Muscle of leg (tissue), 16 donors: ENCODE measurements at places on chromosomes 11 and 22. TPM values are rescaled to one million over a fixed set of nuclear protein-coding genes. Genes with fewer than 3 reads are reported as not detected.

DNA sequence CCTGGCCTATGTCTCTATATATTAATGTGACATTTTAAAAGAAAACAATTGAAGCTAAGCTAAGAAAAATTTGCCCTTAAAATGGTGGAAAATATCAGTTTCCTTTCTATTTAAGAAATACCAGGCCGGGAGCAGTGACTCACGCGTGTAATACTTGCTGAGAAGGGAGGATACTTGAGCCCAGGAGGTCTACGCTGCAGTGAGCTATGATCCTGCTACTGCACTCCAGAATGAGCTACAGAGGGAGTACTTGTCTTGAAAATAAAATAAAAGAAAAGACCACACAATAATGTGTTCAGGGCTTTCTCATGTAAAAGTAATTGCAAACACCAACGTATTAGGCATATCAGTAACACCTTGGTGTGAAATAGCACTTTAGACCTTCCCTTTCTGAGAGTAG lies 1.4 kb upstream of the PRSS23 start:
- DNase-seq, result no peak

DNA sequence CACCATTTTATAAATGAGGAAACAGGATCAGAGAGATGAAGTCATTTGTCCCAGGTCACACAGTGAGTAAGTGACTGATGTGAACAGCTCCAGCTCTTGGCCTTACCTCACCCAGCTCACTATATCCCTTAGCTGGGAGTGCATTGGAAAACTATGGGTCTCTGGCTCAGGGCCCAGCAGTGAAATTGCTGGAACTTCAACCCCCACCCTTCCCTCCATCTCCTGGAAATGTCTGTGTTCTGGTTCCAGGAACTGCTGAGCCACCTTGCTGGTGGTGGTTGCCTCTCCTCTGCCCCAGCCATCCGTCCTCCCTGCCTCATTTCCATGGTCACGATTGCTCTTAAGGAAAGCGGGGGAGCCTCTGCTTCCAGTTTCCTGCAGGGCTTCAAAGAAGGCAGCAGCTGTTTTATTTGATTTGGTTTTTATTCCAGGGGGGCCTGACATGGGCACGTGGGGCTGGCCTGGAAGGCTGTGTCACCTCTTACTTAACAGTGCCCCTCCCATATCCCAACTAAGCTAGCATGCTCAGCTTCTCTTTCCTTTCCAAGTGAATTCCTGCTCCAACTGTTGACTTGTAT lies 46.2 kb upstream of the CSTF3 start:
- peak; percentile 63 for DNase-seq

GRCh38 chr11:16526947-16527346 lies 170.6 kb upstream of the SOX6 start:
- DNase-seq, result peak; percentile 14

DNA sequence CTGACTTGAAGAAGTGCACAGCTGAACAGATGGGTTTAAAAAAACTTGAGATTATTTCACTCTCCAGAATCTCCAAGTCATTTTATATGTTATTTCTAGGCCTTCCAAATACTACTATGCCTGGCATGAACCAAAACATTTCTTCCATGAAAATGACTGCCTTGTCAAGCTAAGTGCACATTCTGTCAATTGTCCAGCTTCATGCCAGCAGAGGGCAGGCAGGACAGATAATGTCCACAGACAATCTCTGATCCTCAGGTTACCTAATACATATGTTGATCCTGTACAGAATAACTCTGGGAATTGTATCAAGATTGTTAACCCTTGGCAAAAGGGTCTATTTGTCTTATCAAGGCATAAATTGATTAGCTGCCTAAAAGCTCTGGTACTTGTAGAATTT lies 229.5 kb downstream of the AASDHPPT start:
- DNase-seq, result no peak

Gene DMC1
- 4.2 TPM for total RNA-seq

DNA sequence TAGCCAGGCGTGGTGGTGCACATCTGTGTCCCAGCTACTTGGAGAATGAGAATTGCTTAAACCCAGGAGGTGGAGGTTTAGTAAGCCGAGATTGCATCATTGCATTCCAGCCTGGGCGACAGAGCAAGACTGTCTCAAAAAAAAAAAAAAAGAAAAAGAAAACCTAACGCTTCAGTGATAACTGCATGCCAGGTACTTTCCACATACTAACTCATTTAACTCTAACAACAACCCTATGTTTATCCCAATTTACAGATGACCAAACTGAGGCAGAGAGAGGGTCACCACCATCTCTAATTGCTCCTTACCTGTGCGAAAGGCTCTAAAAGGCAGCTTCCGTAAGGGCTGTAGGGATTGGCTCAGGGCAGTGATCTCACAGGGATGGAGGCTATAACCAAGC lies 11.6 kb downstream of the PISD start:
- DNase-seq, result no peak

GRCh38 chr22:48952256-48953102 lies 875.2 kb downstream of the BRD1 start:
- DNase-seq, result no peak

- peak; percentile 51 for DNase-seq
These were observed 6.9 kb upstream of the MS4A14 start for GRCh38 chr11:60389279-60389910.

DNA sequence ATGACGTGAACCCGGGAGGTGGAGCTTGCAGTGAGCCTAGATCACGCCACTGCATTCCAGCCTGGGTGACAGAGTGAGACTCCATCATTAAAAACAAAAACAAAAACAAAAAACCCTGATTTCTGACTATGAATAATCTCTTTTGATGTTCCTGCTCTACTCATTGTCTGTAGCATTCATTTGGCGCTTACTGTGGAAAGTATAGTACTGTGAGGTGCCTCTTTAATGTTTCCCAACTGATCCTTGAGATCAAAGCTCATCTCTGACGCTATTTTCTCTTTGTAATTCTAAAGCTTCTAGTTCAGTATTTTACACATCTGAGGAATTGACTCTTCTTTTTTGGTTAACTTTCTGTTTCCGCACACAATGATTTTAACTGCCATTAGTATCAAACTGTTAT lies 60.0 kb downstream of the GRK3 start:
- no peak for DNase-seq

Gene DDX25
- 0.35 TPM for total RNA-seq

- peak; percentile 26 for DNase-seq
These were observed 11.2 kb upstream of the RBM4B start for GRCh38 chr11:66688561-66689534.

GRCh38 chr11:26860091-26860780 lies 133.7 kb upstream of the FIBIN start:
- peak; percentile 93 for DNase-seq

Gene OR51I1
- total RNA-seq, result not detected

DNA sequence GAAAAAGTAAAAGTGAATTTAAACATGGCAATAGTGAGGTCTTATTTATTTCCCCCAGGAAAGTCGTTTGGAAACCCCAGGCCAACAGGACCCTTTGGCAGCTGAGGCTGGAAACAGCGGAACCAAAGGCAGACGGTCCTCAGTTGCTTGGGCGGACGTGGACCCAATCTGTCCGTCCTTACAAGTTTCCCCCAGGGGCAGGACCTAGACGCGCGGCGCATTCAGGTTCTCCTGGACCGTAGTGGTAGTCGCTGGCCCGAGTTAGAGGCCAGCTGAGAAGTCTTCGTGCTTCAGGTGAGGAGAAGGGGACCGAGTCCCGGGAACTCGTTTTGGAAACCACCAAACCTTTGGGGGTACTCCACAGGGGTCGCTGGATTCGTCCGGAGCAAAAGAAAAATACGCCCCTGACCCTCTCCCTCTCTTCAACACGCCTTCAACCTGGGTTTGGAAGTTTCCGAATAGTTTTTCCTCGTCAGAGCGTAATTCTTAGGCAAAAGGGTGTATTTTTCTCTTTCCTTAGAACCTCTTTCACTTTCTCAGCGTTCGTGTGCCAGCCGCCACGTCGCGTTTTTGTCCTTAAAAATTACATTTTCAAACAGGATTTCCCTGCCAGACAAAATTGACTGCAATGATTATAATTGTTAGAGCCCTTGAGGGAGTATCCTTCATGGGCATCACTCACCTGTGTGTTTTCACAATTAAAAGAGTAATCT lies 2.1 kb downstream of the METTL15 start:
- DNase-seq, result peak; percentile 89

- DNase-seq, result no peak
These were observed 109.0 kb downstream of the OSBP2 start for GRCh38 chr22:30803679-30804078.

GRCh38 chr11:79925570-79925969 lies 484.7 kb upstream of the TENM4 start:
- no peak for DNase-seq

DNA sequence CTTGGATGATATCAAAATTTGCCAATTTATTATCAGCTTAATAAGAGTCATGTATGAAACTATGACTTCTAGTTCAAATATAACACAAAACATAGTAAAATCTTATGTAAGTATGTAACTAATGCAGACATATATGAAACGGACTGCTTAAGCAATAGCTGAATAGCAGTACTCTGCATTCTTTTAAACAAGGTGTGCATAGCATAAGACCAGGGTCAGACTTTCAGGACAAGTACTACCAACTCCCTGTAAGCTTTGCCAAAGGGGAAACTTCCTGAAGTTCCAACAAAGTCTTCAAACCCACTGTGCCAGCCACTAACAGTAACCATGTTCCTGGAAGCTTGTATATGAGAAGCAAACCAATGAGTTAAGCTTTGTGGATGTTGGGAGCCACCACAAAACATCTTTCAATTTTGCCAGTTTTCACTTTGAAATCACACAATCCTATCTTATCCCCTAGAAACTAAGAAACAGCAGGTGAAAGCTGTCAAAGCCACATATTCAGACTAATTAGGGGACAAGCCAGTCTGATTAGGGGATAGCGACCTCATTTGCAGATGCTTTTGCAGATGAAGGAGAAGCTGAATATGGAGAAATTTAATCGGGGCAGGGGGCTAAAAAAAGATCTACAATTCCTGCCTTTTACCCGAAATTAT lies 13.3 kb downstream of the RBFOX2 start:
- no peak for DNase-seq

- DNase-seq, result no peak
These were observed 16.9 kb upstream of the IPO7 start for GRCh38 chr11:9367551-9367950.

Gene ARFGAP2
- total RNA-seq, result 90.2 TPM

- no peak for DNase-seq
These were observed 84.6 kb downstream of the C22orf31 start for GRCh38 chr22:28977060-28977459.

Gene FOLH1
- 1.3 TPM for total RNA-seq

DNA sequence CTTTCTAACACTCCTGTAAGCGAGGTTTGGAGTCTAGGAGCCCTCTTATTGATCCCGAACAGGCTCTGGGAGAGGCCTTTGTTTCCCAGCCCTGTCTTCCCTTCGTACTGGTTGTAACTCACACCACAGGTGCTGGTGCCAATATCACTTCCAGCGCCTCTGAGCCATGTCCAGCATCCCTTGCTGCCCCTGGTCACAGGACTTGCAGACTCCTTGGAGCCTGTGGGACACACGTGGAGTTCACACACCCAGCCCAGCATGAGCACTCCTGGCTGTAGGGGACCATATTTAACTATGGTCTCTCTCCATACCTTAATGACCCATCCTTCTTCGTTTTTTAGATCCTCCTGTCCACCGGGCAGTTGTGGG lies 2.2 kb downstream of the ZBTB16 start:
- no peak for DNase-seq

Gene MMP3
- total RNA-seq, result 0.22 TPM

Gene CARNS1
- total RNA-seq, result 29.2 TPM

Gene RASL10A
- total RNA-seq, result 1.5 TPM

Gene SLC17A6
- not detected for total RNA-seq

- no peak for DNase-seq
These were observed 471.7 kb downstream of the NTM start for GRCh38 chr11:131841925-131842635.
